ENCODE measurements at places on chromosomes 16 and 17.

DNA sequence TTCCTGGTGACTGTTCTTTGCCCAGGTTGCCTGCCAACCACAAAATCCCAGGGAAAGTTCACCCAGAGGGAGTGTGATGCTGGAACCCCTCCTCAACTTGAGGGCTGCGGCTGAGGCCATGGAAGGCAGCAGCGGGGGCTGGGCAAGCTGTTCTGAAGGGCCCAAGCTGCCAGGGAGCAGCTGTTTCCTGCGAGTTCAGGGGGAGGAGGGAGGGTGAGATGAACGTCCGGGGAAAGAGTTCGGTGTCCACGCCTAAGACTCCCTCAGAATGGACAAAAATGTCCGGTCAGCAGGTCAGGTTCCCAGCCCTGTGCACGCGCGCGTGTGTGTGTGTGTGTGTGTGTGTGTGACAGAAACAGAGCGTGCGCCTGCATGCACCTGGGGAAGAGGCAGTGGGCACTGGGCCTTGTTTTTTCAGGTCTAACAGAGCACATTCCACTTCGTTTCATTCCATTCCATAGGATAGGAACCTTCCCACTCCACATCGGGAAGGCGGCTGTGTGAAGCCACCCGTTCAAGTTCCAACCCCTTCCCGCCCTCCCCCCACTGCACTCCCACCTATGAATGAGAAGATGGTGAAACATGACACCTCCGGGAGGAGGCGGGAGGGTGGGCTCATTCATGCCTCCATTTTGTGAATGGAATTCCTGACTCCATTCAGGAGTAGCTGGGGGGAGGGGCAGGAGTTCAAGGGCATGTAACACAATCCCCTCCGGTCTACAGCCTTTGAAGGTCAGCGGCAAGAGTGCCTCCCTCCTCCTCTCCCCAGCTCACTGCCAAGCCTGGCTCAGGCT is 15.7 kb downstream of the ETV4 start:
- DNase-seq, result no peak

DNA sequence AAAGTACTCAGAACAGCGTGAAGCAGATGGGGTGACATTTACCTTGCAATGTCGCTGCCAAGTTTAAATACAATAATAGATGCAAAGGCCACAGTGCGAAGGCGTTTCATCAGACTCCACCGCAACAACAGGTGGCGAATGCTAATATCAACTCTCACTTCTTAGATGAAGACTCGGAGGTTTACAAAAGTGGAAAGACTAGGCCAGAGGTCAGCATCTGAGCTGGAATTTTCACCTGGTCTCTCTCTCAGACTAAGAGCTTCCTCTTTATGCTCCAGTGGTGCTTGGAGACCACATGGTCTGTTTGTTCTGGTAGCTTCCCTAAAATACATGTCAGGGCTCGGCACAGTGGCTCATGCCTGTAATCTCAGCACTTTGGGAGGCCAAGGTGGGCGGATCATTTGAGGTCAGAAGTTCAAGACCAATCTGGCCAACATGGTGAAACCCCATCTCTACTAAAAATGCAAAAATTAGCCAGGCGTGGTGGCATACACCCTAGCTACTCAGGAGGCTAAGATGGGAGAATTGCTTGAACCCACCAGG is 169.1 kb downstream of the XYLT1 start:
- no peak for DNase-seq

GRCh38 chr16:27723711-27724481 is 174.0 kb downstream of the KATNIP start:
- no peak for DNase-seq

GRCh38 chr17:47257651-47258339 is 4.2 kb downstream of the ITGB3 start:
- no peak for DNase-seq

DNA sequence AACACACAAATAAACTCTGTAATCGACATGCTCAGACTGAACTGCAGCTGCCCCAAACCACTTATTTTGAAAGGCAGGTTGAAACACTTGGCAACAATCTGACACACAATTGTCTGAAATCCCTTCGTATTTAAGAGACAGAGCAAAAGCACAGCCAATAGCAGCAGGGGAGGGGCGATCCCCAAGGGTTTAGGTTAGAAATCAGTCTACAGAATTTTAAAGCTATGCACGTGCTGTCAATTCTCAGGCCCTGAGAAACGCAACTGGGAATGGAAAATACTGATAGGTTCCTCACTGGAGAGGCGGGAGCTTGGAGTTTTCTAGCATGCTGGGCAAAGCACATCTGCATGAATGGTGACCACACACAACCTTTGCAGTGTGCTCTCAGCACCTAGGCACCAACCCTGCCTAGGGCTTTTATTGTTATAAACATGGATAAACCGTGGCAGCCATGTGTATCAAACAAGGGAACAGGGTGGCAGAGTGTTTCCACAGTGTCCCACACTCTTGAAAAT is 168.0 kb downstream of the AATF start:
- DNase-seq, result no peak
